ENCODE measurements at places on chromosomes 2 and 18.

- DNase-seq: no peak
Observed at GRCh38 chr2:60352491-60353405, 200.7 kb downstream of the BCL11A start.

GRCh38 chr2:98293931-98294687 lies 52.1 kb upstream of the CNGA3 start:
- DNase-seq: peak; percentile 19

DNA sequence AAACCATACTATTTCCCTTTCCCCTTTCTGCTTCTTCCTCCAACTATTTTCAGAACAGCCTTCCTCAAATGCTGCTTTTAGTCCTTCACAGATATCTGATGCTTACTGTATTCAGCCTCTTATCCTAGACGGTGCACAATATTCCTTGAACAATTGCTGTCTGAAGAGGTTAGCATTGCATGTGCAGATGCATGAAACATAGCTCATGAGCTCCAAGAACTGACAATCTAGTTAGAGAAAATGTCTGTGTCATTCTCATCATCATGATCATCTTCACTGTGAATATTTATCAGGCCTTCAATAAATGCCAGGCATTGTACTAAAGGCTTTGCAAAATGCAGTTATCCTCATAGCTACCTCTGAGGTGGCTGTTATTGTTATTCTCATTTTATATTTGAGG lies 190.7 kb downstream of the DNER start:
- DNase-seq: no peak

DNA sequence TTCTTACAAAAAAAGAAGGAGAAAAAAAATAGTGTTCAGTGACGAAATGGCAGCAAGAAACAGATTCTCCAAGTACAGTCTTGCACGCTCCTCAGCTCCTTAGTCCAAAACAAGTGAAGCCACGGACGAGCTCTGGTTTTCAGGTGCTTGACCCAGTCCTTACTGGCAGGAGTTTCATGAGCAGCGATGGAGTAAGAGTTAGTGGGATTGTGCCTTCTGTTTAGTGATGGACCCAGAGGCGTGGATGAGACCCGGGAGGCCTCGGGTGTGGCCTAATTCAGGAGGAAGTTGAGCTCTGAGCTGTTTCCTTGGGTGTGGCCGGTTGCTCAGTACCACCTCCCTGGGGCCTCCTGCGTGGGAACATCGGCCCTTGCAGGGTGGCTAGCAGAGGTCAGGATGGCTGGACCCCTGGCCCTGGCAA lies 52.0 kb downstream of the KIF5C start:
- no peak for DNase-seq

GRCh38 chr2:25822190-25823117 lies 55.8 kb downstream of the ASXL2 start:
- no peak for DNase-seq

DNA sequence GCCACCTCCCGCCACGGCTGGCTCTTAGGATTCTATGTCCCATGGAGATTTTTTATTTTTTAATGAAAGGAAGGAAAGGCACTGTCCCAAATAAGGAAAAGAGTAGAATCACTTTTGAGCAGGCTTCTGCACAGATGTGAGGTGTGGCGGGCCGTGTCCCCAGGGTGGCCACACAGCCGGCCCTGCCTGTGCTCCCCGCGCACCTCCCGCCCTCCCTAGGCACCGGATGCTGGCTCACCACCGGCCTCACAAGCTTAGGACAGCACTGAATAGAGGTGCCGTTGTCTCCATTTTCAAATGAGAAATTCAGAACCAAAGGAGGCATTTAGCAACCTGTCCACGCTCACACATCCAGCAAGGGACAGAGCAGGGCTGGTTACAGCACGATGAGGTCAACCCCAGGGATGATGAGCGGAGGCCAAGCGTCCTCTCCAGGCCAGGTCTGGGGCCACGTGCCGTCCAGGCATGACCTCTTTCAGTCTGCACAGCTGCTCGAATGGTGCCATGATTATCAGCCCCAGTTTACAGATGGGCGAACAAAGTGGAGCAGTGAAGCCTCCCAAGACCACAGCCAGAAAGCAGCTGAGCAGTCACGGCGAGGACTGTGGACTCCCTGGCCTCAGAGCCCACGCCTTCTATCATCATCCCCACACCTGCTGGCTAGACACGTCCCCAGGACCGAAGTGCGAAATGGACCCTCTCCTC lies 20.7 kb upstream of the TEX51 start:
- no peak for DNase-seq

GRCh38 chr2:119721462-119721861 lies 38.3 kb upstream of the PTPN4 start:
- DNase-seq: no peak

- no peak for DNase-seq
Observed at GRCh38 chr2:71608441-71608840, 155.1 kb downstream of the DYSF start.

- DNase-seq: no peak
Observed at GRCh38 chr18:55166260-55166598, 207.0 kb upstream of the CCDC68 start.

DNA sequence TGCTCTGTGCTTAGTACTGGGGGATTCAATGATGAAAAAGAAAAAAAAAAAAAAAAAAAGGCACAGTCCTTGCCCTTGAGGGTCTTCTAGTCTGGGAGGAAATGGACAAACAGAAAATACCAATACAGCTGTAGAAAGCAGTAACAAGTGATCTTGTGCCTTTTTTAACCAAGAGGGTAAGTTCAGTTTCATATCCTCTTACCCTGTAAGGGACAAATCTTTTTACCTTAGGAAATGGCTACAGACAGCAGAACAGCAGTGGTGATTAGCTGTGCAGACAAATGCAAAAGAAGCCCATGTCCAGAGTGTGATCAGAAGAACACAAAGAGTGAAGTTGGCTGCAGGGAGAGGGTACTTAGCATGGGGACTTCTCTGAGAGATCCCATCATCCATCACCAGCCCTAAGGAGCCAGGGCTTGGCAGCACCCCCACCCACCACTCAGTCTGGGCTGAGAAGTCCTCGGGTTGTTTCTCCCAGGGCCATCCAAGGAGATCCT lies 102.9 kb downstream of the ALPK2 start:
- no peak for DNase-seq

DNA sequence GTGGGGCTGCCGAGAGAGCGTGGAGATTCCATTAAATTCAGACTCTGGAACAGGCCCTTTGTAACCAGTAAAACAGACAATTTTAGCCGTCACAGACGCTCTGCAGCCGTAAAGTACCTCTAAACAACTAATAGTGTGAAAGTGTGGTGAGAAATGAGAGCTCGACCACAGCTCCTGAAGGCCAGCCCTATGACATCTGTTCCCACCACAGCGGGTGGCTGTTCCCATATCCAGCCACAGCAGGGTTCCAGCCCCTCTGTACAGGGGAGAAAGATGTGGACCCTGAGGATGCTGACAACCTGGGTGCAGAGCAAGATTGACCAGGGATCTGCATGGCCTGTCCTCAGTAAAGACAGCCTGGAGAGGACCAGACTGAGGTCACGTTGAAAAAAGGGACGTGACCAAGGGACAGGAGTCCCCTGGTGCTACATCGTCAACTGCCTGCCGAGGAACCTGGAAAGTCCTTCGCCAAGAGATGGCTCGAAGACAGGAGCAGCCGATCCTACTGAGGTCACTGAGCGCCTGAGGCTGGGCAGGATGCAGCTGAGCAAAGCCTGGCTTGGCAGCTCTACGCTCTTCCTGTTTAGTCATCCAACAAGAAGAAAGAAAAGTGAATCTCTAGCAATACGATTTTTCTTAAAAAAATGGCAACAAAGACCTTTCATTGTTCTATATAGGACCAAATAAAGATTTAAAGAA lies 831.7 kb downstream of the RNF144A start:
- no peak for DNase-seq

DNA sequence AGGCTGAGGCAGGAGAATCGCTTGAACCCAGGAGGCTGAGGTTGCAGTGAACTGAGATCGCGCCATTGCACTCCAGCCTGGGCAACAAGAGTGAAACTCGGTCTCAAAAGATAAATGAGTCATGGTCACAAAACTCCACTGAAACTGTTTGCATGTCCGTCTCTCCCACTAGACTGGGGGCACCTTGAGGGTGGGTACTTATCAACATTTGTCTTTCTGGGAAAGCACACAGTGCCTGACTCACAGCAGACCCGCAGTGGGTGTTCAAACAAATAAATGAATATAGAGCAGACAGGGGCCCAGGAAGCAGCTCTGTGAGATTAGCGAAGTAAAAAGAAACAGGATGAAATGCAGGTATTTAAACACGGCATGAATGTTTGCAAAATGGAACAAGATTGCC lies 211.1 kb upstream of the GATA6 start:
- DNase-seq: no peak

GRCh38 chr18:52348209-52348608 lies 8.2 kb downstream of the DCC start:
- DNase-seq: no peak

- peak; percentile 17 for DNase-seq
Observed at GRCh38 chr18:22433956-22434355, 16.2 kb upstream of the CTAGE1 start.

DNA sequence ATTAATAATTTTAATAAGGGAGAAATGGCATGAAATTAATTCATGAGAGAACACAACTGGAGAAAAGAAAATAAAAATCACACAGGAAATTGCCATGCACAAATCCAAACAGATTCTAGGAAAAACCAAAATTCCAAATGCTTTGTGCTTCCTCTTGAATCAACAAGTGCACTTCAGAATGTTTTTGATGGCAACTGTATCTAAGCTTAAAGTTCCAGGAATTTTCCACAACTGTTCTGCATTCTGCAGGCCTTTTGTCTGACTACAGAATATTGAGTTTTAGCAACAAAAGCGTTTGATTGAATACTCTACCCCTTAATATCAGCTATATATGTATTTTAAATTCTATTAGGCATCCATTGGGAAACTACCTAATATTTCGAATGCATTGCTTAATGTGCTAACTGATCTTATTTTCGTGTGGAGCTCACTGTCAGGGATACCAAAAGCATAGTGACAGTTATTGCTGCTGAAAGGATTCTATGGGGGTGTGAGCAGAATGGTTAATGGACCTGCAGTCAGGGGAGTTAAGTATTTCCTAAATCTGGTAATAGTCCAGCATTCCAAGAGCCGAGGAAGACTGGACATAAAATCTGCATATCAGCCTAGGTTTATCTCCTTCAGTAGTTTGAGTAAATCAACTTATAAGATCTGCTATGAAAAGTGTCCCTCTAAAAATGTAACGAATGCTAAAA lies 482.7 kb upstream of the POU3F3 start:
- no peak for DNase-seq

DNA sequence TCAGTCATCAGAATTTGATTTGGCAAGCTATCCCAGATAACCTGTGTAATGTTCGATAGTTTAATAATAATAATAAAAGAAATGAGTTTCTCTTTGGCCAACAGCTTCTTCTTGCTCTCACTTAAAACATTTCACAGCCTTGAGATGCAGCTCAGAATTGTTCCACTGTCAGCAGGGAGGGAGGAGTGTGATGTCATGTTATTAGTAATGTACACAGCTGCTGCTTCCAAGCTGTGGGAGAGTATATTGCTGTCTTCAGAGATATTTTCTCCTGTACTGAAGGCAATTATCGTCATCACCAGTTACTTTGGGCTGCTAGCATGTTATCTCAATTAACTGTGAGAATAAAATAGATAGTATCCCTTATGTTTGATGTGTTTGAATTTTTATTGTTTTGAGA lies 146.9 kb upstream of the MAP3K20 start:
- no peak for DNase-seq

DNA sequence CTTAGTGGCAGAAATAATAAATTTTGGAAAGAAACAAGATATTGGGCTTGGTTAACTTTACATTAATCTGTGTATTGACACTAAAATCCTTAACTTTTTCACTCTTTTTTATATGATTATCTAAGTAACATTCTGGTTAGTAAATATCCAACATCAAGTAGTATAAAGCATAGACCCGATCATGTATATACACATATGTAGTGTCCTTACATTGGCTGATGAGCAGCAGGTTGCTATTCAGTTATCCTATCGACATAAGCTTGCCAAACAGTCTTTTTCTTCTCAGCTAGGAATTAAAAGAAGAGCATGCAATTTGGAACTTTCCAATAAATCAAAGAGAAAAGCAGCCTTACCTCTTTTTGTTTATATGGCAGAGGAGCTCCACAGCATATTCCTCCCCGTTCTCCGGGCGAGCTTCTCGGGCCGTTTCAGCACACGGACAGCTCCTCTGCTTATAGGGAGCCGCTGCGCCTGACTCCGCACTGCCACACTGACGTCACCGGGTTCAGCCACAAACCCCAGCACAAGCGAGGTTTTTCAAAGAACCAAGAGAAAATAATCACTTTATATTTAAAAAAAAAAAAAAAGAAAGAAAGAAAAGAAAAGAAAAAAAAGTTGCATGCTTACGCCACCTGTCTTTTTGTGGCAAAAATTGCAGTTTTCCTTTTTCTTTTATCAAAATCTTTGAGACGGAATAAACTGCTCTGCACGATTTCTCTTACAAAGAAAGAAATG lies at the start of gene SCG2:
SCG2 (minus strand) TSS at position 430 of the 735 bp plus-strand sequence. CDS start 3,079 bp downstream, outside the sequence.
- DNase-seq: peak; percentile 48

DNA sequence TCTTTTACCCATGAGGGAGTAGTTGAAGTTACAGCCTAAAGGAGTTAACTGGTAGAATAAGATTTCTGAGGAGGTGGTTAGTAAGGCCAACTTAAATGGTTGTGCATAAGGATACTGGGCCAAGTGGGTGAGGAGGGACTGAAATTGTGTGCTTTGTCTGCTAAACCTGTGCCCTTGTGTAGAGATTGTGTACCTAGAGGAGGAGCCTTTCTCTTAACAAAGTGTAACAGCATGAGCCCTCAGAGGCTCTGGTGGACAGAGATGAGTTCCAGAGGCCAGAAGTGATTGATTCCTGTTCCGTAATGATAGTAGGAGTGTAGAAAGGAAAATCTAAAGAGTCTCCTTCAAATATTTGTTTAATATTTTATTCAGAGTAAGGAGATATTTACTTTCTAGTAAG lies 42.9 kb downstream of the OTX1 start:
- DNase-seq: no peak

- no peak for DNase-seq
Observed at GRCh38 chr2:65357095-65357958, 75.1 kb downstream of the SPRED2 start.

- DNase-seq: no peak
Observed at GRCh38 chr18:74774486-74774885, 176.8 kb downstream of the ZNF407 start.

GRCh38 chr18:44826418-44827259 lies 146.0 kb downstream of the SETBP1 start:
- peak; percentile 19 for DNase-seq

DNA sequence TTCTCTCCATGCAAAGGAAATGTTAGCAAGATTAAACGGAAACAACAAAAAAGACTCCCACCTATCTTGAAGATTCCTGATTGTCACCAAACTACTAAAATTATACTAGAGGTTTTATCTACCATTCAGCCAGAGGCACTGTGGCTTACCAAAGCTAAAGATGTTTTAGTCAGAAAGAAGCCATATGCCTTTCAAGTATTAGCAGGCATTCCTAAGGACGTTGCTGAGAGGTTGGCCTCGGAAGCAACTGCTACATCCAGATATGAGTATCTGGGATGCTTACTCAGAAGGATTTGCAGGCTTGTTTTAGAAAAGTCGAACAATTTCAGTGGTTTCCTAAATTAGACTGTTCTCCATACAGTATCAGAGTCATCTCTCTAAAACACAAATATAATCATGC lies 88.3 kb upstream of the UBE2E3 start:
- DNase-seq: no peak

All from RCC 7860 (cell line).